ENCODE measurements at places on chromosomes 6 and 20.

DNA sequence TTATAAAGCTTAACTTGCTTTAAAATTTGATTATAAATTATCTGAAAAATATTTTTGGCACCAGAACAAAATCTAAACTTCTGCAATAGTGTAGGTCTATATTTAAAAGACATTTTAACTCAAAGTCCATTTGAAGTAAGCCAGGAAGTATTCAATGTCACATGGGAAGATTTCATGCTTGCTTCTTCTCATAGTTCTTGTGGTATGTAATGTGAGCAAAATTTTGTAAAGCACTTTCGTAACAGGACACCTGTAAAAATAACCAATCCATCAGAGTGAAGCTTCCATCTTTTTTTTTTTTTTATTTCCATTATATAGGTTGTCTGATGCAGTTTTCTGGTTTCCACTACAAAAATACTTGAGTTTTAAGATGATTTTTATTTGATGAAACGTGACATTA lies 386.1 kb downstream of the LAMA2 start:
- H3K36me3 ChIP-seq: no peaks in the 10 kb centered on the region
- H3K4me3 ChIP-seq: no peak overlapping the region
- peaks cover 6% of the 10 kb centered on the region for H3K27me3 ChIP-seq
- no peak overlapping the region for H3K27ac ChIP-seq
- DNase-seq: no peak

DNA sequence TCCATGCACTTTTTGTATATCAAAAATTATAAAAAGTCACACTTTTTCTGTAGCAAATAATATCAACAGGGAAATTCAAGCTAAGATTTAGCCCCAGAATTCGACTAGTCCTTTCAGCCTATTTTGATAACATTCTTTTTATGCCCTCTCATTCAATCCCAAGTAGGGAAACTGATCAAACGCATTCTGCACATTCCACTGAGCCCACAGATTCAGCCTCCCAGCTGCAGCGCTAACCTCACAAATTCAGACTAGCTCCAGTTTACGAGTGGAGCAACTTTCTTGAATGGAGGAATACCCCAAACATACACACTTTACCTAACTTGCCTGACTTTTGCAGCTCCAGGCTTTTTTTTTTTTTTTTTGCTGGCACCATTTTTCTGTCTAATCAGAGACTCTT lies 70.3 kb upstream of the HEY2 start:
- peaks cover 10% of the 10 kb centered on the region for H3K27me3 ChIP-seq
- no peaks in the 10 kb centered on the region for H3K36me3 ChIP-seq
- H3K27ac ChIP-seq: no peak overlapping the region
- no peak overlapping the region for H3K4me3 ChIP-seq
- H3K4me1 ChIP-seq: peaks cover 7% of the 10 kb centered on the region
- DNase-seq: no peak

DNA sequence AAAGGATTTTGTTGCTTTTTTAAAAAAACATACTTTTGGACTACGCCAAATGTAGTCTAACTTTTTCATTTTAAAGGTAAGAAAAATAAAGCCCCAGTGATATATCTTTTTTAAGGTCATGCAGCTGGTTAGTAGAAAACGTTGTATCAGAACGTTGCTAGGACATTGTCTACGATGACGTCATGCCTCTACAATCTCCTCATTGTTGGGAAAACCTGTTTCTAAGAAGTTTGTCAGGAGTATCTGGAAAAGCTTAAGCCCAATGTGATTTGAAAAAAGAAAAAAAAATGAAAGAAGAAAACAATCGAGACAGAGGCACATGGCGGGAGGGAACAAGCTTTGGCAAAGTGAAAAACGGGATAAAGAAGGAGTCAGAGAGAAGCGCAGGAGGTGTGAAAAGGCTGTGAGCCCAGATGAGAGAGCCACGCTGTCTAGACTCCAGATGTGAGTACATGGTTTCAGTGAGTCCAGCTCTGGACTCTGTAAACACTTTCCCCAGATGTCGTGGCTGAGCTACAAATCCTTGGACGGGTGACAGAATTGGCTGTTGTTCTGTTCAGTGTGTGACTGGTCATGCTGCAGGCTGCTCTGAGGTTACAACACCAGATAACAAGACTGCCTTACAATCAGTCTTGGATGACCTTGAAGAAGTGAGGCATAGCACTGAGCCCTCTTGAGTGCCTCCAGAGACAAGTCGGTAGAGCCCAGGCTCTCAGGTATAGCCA lies 656.7 kb upstream of the ID4 start:
- no peaks in the 10 kb centered on the region for H3K27me3 ChIP-seq
- H3K27ac ChIP-seq: no peak overlapping the region
- no peak overlapping the region for H3K4me3 ChIP-seq
- no peaks in the 10 kb centered on the region for H3K4me1 ChIP-seq

- H3K27me3 ChIP-seq: no peaks in the 10 kb centered on the region
- H3K36me3 ChIP-seq: no peaks in the 10 kb centered on the region
- H3K27ac ChIP-seq: no peak overlapping the region
- no peaks in the 10 kb centered on the region for H3K4me1 ChIP-seq
These were observed 256.8 kb upstream of the PMEPA1 start for GRCh38 chr20:57966620-57967019.

- H3K27ac ChIP-seq: no peak overlapping the region
- no peak overlapping the region for H3K4me3 ChIP-seq
- H3K36me3 ChIP-seq: peaks cover 8% of the 10 kb centered on the region
These were observed 22.5 kb upstream of the TAGAP start for GRCh38 chr6:159067334-159067733.

DNA sequence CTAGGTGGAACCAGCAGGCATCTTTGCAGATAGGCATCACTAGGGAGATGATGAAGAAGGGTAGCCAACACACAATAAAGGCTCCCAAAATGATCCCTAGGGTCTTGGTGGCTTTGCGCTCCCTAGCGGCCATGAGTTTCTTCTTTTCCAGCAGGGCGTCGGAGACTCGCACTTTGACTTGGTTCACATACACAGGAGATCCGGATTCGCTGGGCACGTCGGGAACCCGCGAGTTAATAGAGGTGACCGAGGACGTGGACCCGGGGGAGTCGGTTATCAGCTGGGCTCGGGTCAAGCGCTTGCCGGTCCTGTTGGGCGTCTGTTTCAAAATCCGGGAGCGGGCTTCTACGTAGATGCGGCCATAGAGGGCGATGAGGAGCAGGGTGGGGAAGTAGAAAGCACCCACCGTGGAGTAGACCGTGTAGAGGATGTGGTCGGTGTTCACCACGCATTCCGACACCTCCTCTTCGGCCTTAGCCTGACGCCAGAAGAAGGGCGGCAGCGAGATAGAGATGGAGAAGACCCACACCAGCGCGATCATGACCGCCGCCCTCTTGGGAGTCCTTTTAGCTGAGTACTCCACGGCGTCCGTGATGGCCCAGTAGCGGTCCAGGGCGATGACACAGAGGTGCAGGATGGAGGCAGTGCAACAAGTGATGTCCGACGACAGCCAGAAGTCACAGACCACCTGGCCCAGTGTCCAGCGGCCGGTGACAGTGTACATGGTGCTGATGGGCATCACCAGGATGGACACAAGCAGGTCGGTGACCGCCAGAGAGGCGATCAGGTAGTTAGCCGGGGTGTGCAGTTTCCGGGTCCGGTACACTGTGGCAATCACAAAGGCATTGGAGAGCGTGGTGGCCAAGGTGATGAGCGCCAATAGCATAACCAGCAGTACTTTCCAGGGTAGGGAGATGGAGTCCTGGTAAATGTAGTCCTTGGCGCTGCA lies 658 bp downstream of the HTR1B start:
- no peak overlapping the region for H3K4me3 ChIP-seq
- H3K27ac ChIP-seq: no peak overlapping the region
- H3K27me3 ChIP-seq: peaks cover 45% of the 10 kb centered on the region
- H3K36me3 ChIP-seq: peaks cover 12% of the 10 kb centered on the region

DNA sequence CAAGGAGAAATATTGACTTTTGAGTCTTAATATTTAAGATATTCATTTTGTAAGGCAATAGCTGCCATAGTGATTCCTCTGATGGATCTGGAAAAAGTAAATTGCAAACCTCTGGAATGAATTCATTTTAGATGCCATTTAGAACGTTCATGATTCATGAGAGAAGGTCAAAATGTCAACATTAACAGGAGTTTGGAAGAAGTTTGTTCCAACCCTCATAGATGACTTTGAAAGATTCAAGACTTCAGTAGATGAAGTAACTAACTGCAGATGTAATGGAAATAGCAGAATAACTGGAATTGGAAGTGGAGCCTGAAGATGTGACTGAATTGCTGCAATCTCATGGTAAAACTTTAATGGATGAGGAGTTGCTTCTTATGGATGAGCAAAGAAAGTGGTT lies 100.9 kb upstream of the CCN2 start:
- no peak for DNase-seq
- no peaks in the 10 kb centered on the region for H3K27me3 ChIP-seq
- H3K4me1 ChIP-seq: no peaks in the 10 kb centered on the region
- H3K27ac ChIP-seq: no peak overlapping the region

- no peaks in the 10 kb centered on the region for H3K4me1 ChIP-seq
- no peak overlapping the region for H3K4me3 ChIP-seq
- peaks cover 6% of the 10 kb centered on the region for H3K27me3 ChIP-seq
These were observed 19.5 kb upstream of the MAP3K4 start for GRCh38 chr6:160972111-160972510.

GRCh38 chr6:117253785-117254184 lies 11.6 kb upstream of the VGLL2 start:
- H3K4me3 ChIP-seq: no peak overlapping the region
- H3K27me3 ChIP-seq: no peaks in the 10 kb centered on the region
- no peaks in the 10 kb centered on the region for H3K4me1 ChIP-seq
- H3K27ac ChIP-seq: no peak overlapping the region

DNA sequence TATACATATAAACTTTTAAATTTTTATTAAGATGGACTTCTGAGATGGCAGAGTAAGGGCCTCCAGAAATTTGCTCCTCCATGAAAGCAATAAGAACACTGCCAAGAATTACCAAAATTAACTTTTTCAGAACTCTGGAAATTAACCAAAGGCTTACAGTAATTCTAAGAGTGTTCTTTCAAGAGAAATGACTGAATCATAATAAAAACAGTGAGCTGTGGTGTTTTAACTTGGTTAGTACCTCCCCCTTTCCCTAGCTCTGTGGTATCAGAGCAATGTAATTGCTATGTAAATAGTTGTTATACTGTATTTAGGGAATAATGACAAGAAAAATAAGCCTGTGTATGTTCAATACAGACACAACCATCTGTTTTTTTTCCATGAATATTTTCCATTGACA lies 19.0 kb downstream of the HECA start:
- peak overlapping the region; percentile 52 for H3K27ac ChIP-seq
- H3K4me3 ChIP-seq: no peak overlapping the region
- no peaks in the 10 kb centered on the region for H3K27me3 ChIP-seq
- H3K4me1 ChIP-seq: peaks cover 76% of the 10 kb centered on the region

- no peaks in the 10 kb centered on the region for H3K4me1 ChIP-seq
- H3K27ac ChIP-seq: no peak overlapping the region
- DNase-seq: no peak
- no peaks in the 10 kb centered on the region for H3K36me3 ChIP-seq
- no peaks in the 10 kb centered on the region for H3K27me3 ChIP-seq
These were observed 455.6 kb downstream of the MAFB start for GRCh38 chr20:40233406-40233805.

GRCh38 chr6:63936399-63936798 lies 300.8 kb downstream of the PHF3 start:
- H3K4me1 ChIP-seq: no peaks in the 10 kb centered on the region
- no peaks in the 10 kb centered on the region for H3K27me3 ChIP-seq
- H3K4me3 ChIP-seq: no peak overlapping the region
- H3K27ac ChIP-seq: no peak overlapping the region

DNA sequence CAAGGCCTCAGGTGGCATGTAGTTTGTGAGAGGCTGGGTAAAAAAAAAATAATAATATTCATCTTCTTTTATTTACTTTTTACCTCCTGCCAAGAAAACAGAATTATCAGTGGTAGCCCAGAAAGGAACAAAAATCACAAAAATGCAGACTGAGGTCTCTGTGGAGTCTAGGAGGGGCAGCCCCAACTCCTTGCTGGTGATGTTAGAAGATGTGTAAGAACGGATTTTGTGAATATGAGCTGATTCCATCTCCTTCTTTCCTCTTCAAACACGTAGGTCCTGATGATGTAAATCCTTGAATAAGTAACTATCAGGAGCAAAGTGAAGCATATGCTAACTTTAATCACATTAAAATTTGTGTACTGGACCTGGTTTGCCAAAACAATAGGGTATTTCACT lies 226.8 kb downstream of the EYA4 start:
- H3K27ac ChIP-seq: no peak overlapping the region
- H3K4me1 ChIP-seq: no peaks in the 10 kb centered on the region
- DNase-seq: no peak

- no peak for DNase-seq
- H3K36me3 ChIP-seq: no peaks in the 10 kb centered on the region
- H3K4me3 ChIP-seq: no peak overlapping the region
These were observed 81.5 kb upstream of the EDN1 start for GRCh38 chr6:12208673-12209072.

- peaks cover 5% of the 10 kb centered on the region for H3K36me3 ChIP-seq
- peaks cover 8% of the 10 kb centered on the region for H3K4me1 ChIP-seq
- H3K4me3 ChIP-seq: no peak overlapping the region
- H3K27me3 ChIP-seq: no peaks in the 10 kb centered on the region
These were observed 10.8 kb upstream of the WTAP start for GRCh38 chr6:159716247-159717096.

DNA sequence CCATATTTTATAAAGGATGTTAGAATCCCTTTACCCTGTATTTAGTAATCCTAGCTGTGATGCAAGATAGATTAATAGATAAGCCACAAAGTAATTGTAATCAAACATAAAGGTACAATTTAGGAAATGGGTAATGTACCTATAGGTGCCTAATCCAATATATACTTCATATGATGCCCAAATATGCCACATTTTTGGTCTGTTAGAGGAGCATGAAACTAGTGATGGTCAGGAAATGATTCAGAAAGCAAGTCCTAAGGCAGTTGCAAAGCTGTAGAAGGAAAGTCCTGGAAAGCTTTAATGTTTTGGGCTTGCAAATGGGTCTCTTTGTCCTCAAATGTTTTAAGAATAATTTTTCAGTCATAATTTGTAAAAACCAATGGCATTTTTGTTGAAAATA lies 76.6 kb upstream of the PTPRK start:
- no peaks in the 10 kb centered on the region for H3K36me3 ChIP-seq
- DNase-seq: no peak
- peaks cover 8% of the 10 kb centered on the region for H3K4me1 ChIP-seq

GRCh38 chr20:56859801-56860261 lies 230.7 kb downstream of the TFAP2C start:
- no peaks in the 10 kb centered on the region for H3K4me1 ChIP-seq
- DNase-seq: no peak
- H3K4me3 ChIP-seq: no peak overlapping the region
- H3K27me3 ChIP-seq: peaks cover 3% of the 10 kb centered on the region
- H3K27ac ChIP-seq: no peak overlapping the region

GRCh38 chr20:32610472-32611218 lies 25.5 kb upstream of the NOL4L start:
- DNase-seq: no peak
- no peak overlapping the region for H3K4me3 ChIP-seq

GRCh38 chr6:22366214-22366613 lies 69.4 kb upstream of the PRL start:
- no peaks in the 10 kb centered on the region for H3K4me1 ChIP-seq
- no peaks in the 10 kb centered on the region for H3K36me3 ChIP-seq
- DNase-seq: no peak
- no peak overlapping the region for H3K4me3 ChIP-seq

- H3K36me3 ChIP-seq: peaks cover 65% of the 10 kb centered on the region
- H3K4me1 ChIP-seq: peaks cover 75% of the 10 kb centered on the region
- no peaks in the 10 kb centered on the region for H3K27me3 ChIP-seq
- peak overlapping the region; percentile 93 for H3K27ac ChIP-seq
- H3K4me3 ChIP-seq: peak overlapping the region; percentile 26
These were observed 242.6 kb downstream of the GMPR start for GRCh38 chr6:16480763-16481560.

Measured in activated CD8-positive, alpha-beta T cell treated with anti-CD3 and anti-CD28 coated beads, Interleukin-2, amount 10 ng/mL, durations not matched to agents 7 days and 5 days (primary cell).